ENCODE measurements at places on chromosomes 13 and 19.

- no peak for DNase-seq
These were observed 15.1 kb upstream of the ZNF599 start for GRCh38 chr19:34788074-34788473.

GRCh38 chr13:108496362-108497210 lies 132.8 kb upstream of the MYO16 start:
- no peak for DNase-seq

DNA sequence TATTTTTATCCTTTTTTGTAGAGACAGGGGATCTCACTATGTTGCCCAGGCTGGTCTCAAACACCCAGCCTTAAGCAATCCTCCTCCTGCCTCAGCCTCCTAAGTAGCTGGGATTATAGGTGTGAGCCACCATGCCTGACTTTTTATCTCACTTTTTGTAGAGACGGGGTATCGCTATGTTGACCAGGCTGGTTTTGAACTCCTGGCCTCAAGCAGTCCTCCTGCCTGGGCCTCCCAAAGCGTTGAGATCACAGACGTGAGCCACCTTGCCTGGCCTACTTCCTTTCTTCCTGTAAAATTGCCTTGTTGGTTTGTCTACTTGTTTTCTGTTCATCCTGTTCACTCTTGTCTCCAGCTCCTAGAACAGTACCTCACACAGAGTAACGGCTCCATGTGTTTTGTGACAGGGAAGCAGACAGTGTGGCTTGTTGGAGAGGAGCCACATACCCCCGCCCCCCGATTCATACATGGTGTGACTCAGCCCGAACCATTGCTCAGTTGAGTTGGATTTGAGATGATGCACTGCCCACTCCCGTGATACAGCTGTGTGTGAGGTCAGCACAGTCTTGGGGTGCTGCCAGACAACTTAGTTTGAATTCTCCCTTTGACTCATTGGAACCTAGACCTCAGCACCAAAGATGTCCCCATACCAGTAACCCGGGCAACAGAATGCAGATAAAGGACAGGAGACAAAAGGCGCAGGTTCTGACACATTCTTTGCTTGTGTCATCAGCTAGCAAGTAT lies 34.2 kb downstream of the GPR42 start:
- peak; percentile 35 for DNase-seq

DNA sequence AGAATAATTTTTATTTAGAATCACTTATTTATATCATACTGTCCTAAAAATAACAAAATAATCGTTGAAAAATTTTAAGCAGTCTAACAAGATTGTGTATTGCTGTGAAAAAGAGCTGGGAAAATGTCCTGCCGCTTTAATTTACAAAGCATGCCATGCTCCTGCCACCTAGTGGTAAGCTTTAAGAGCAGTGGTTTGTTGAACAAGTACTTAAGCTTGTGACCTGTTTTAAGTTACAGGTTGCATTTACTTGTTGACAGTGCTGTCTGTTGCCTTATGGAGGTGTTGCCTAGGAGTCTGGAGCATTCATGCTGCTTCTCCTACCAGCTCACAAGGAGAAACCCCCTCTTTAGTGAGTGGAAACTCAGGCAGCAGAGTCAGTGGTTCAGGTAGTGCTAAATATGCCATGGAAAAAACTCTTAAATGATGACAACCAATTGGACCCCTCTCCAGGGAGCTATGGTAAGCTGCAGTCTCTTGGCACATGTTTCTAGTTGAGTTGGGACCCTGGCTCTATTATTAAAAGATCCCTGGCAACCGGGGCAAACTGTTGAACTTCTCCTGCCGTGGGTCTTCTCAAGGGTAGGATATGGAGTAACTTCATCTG lies 68.4 kb downstream of the SPATA13 start:
- DNase-seq: peak; percentile 61

DNA sequence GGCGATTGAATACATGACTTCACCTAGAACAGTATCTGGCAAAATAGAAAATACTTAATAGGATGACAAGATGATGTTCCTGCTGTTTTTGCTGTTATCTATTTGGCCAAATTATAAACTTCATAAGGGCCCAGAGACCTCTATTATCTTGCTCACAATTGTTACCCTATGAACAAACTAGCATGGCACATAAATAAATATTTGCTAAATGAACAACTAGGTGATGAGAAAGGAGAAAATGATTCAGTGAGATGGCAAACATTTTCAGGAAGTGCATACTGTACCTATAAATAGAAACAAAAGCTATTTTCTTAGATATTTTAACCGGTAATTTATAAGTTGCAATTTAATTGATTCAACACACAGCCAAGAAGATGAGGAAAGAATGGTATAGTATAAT lies 78.4 kb downstream of the FAM216B start:
- DNase-seq: no peak

DNA sequence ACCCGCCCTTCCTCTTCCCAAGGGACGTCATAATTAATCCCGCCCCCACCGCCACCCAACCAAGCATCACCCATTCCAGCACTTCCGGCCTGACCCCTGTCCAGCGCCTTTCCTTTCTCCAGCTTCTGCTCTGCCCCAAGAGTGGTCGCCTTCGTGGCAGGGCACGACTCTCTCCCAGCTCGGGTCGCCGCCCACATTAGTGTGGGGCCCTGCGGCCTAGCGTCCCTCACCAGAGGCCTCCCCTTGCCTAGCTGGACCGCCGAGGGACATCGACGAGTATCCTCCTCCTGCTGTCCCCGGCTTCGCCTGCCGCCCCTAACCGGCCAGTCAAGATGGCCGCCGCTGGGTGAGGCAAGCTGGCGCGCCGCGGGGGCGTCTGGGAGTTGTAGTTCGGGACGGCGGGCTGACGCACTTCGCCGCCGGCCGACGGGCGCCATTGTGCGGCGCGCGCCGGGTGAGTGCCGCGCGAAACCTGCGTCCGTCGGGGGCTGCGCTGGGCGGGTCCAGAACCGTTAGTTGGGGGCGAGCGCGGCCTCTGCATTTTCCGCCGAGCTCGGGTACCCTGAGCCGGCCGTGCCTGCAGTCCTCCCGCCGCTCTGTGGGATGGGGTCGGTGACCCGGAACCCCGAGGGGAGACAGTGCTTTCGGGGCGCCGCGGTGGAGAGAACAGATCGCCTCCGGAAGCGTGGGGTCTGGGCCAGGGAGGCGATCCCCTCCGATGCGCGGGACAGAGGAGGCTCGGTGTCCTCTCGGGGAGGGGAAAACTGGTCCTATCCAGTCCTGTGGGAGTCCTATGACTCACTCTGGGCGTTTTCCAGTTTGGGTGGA lies at the start of gene ZNF274:
Gene ZNF274, plus strand, starts transcription at position 73 of the 828 bp plus-strand sequence. CDS start 905 bp downstream, outside the sequence.
- DNase-seq: peak; percentile 93

DNA sequence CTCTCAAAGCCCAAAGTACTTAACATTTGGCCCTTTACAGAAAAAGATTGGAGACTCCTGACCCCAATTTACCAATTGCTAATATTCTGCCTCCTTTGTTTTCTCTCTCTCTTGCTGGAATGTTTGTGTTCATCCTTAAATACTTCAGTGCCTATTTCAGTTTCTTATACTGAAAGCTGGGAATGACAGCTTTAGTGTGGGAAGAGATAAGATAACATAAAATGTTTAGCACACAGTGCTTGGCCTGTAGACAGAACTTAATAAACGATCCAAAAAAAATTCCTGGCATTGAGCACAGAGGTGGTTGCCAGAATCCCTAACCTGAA lies 3.0 kb upstream of the PLEKHF1 start:
- no peak for DNase-seq

DNA sequence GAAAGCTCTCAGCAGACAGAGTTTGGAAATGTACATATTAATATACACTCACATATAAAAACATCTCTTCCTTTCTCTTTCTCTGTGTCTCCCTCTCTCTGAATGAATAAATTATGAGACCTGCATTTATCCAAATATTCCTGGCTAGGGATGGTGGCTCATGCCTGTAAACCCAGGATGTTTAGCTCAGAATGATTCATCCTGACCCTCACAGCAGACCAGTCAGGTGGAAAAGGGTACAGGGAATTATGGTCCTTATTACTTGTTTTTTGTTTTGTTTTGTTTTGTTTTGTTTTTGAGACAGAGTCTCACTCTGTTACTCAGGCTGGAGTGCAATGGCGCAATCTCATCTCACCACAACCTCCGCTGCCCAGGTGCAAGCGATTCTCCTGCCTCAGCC lies 71.1 kb downstream of the ZNF429 start:
- DNase-seq: no peak

- peak; percentile 72 for DNase-seq
These were observed 6.4 kb downstream of the KLF16 start for GRCh38 chr19:1856698-1857603.

DNA sequence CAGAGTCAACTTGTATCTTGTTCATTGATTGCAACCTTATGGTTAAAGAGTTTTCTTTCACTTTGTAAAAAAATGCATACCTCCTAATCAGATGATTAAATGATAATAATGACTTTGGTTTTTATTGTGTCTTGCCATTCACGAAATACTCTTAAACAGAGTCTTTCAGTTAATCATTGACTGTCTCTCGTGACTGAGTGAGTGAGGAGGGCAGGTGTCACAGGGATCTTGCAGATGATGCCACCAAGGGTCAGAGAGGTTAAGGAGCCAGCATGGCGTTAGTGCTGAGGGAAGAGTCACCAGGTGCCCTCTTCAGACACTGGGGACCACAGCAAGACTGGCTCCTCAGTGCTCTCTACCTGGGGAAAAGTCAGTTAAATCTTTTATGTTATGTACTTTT lies 8.0 kb downstream of the GPATCH1 start:
- no peak for DNase-seq

DNA sequence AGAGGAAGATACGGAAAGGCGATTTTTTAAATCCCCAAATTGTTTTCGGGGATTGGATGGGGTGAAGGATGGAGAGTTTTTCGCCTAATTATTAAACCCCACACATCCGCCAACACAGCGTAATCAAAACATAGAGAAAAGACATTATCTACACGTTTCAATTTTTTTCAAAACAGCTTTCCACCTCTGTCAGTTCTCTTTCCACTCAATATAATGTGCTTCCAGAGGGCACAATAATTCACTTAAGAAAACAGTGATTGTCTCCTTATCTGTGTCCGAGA lies 435 bp upstream of the OBI1 start:
- DNase-seq: no peak

- DNase-seq: peak; percentile 75
These were observed at the start of gene SYDE1 for GRCh38 chr19:15107061-15108010. Gene SYDE1, plus strand, starts transcription at chr19:15107401. Its CDS starts 33 bp downstream, at chr19:15107434.

- DNase-seq: no peak
These were observed 62.3 kb downstream of the CEBPG start for GRCh38 chr19:33435706-33436359.

GRCh38 chr19:17893766-17894165 lies 22.0 kb downstream of the SLC5A5 start:
- DNase-seq: no peak

- DNase-seq: no peak
These were observed 8.5 kb upstream of the MARCHF2 start for GRCh38 chr19:8404391-8405151.

- no peak for DNase-seq
These were observed 29.9 kb downstream of the TINCR start for GRCh38 chr19:5537870-5538269.

- no peak for DNase-seq
These were observed 13.0 kb downstream of the PROZ start for GRCh38 chr13:113171250-113172125.

GRCh38 chr13:92681239-92681638 lies 545.4 kb upstream of the GPC6 start:
- no peak for DNase-seq

- no peak for DNase-seq
These were observed 907.4 kb downstream of the UQCRFS1 start for GRCh38 chr19:28305513-28305912.

GRCh38 chr19:57473646-57474045 lies 3.7 kb downstream of the ZNF772 start:
- DNase-seq: no peak

DNA sequence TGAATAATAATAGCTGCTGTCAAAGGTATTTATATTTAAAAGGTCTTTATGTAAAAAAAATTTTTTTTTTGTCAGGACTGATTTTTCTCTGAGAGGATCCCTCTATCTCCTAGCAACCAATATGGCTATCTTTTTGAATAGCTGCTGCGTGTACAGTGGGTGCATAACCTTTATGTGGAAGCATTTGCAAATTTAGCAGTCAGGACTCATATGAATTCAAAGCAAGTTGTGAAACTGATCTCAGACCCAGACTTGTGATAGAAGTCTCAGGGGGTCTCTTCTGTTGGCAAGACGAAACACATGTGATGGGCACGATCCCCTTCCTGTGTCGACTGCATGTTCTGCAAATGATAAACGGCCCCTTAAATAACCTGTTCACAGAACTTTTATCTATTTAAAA lies 114.1 kb upstream of the ARGLU1 start:
- DNase-seq: no peak

DNA sequence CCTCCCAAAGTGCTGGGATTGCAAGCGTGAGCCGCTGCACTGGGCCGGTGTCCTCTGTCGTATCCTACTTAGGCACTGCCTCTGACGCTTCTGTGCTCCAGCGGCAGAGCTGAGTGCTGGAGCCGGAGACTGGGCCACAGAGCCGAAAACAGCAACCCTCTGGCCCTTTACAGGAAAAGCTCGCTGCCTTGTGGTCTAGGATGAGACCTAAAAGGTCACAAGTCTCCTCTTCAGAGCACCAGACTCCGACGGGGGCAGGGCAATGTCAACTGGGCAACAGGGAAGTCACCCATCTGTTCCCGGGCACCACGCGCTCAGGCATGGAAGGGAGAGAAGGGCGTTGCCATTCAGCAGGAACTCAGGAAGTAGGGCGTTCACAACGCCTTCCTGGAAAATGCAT lies 91.7 kb downstream of the GADD45B start:
- DNase-seq: no peak

DNA sequence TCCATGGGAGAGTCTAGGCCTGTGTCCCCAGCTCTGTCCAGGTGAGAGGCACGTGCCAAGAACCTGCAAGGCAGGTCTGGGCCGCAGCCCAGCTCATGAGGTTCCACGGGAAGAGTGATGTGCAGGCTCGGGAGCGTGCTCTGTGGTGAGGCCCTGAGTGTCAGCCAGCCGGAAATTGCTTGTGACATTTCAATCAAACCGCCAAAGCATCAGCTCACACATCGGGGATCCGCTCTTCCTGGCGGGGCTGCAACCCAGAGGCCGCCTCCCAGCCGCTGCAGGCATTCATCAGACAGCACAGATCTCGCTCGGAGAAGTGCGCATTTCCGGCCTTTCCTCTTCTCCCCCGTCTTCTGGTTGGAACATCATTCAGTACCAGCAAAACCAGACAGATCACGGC lies 109.3 kb downstream of the KDM4B start:
- DNase-seq: no peak

- DNase-seq: no peak
These were observed 5.3 kb upstream of the FFAR1 start for GRCh38 chr19:35342430-35342829.

DNA sequence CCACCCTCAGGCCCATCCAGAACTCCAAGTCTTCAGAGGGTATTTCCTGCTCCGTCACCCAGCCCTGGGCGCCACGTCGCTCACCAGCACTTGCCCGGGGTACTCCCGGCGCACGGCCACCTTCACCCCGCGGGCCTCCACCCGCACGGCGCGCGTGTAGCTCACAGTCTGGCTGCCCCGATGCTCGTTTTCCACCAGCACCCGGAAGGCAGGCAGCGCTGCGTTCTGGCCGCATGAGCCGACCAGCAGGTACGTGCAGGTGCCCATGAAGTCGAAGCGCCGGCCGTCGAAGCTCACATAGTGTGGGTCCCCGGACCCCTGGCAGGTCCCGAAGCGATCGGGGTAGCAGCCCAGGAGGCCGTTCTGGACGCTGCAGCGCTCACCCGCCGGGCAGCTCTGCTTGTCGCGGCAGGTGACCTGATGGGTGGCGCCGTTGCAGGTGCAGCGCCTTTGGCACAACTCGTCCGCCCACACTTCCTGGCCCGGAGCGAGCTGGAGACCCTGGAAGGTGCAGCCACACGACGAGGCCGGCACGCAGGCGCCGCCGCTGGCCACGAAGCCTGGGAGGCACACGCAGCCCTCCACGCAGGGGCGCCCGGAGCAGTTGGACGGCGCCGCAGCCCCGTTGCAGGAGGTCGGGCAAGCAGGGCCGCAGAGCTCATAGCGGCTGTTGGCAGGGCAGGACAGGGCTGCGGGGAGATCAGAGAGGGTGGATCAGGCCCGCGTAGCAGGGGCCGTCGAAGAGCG lies 19.2 kb downstream of the FCGBP start:
- no peak for DNase-seq
